ENCODE measurements at places on chromosomes 11 and 22.

DNA sequence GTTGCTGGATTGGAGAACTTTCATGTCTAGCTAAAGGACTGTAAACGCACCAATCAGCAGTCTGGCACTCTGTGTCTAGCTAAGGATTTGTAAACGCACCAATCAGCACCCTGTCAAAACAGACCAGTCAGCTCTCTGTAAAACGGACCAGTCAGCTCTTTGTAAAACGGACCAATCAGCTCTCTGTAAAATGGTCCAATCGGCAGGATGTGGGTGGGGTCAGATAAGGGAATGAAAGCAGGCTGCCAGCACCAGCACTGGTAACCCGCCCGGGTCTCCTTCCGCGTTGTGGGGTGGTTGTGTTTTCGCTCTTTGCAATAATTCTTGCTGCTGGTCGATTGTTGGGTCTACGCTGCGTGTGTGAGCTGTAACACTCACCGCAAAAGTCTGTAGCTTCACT lies 11.3 kb downstream of the MYO18B start:
- no peak for DNase-seq

DNA sequence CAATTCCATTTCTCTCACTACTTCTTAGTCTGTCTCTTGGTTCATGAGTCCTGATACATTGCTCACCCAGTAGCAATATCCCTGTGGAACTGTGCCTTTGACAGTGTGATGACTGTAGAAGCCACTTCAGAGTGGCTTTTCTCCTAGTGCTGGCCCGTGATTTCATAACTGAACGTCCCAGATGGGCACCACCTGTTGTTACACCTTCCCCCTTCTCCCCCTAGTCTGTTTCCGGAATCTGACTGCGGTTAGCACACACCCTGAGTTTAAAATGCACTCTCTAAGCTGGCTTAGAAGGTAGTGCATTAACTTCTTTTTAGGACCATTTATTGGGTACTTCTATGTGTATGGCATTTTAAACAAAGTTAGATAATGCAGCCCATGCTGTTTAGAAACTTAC lies 83.0 kb downstream of the ALX4 start:
- DNase-seq: no peak

GRCh38 chr11:68594123-68594522 lies 90.2 kb upstream of the GAL start:
- DNase-seq: no peak

GRCh38 chr22:46625113-46625842 lies 5.1 kb downstream of the GRAMD4 start:
- no peak for DNase-seq

- no peak for DNase-seq
Measured at GRCh38 chr11:3775736-3776406, 21.5 kb downstream of the NUP98 start.

- no peak for DNase-seq
Measured at GRCh38 chr11:34268906-34269430, 88.8 kb downstream of the ABTB2 start.

DNA sequence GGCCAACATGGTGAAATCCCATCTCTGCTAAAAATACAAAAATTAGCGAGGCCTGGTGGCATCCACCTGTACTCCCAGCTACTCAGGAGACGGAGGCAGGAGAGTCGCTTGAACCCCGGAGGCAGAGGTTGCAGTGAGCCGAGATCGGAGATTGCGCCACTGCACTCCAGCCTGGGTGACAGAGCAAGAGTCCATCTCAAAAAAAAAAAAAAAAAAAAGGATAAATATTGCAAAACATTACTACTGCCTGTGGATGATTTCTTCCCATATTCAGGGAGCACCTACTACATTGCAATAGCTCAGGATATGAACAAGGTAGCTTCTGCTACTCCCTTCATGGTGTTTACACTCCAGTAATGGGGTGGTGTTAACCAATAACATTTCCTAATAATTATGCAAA lies 980.6 kb downstream of the NTM start:
- no peak for DNase-seq

DNA sequence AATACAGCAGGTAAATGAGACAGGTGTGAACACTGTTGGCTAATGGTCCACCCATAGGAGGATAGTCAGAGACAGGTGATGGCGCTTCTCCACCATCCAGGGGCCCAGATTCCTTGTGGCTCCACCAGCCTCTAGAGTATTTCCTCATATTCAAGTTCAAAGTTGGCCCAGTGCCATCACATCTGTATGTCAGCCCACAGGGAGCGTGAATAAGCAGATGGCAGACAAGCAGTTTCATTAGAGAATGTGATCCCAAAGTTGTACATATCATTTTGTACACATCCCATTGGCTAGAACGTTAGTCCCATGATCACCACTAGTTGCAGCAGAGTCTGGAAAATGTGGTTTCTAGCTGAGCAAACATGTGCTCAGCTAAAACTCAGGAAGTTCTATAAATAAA lies 11.0 kb upstream of the CWF19L2 start:
- DNase-seq: no peak

- no peak for DNase-seq
Measured at GRCh38 chr11:116661056-116661455, 111.7 kb downstream of the BUD13 start.

DNA sequence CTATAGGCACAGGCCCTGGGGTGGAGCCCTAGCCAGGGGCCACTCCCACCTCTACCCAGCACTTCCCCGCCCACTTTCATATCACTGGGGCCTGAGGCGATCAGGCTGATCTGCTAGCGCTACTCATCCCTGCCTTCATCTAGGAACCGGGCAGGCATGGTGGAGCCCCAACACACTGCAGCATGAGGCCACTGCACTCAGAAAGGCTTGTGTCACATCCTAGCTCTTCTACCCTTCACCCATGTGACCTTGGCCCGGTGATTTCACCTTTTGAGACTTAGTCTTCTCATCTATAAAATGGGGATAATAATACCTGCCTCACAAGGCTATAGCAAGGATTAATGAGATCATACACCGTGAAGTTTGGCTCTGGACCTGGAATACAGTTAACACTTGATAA lies 18.1 kb upstream of the GDPD5 start:
- peak; percentile 43 for DNase-seq

DNA sequence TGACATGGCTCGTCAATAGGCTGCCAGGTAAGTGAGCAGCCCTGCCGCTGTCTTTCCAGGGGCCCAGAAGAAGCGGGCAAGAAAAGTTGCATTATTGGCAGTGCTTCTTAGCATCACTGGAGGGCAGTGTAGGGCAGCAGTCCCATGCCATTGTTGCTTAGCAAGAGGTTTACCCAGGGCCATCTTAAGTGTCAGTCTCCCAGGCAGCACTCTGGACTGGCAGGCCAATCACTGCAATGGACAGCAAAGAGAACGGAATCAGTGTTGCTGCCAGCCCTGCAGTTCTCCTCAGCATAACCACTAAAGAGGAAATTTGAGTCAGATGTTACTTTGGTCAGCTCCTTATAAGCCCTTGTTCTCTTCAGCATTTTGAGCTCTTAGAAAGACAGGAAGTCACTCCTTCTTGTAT lies 13.4 kb upstream of the GRK2 start:
- no peak for DNase-seq

DNA sequence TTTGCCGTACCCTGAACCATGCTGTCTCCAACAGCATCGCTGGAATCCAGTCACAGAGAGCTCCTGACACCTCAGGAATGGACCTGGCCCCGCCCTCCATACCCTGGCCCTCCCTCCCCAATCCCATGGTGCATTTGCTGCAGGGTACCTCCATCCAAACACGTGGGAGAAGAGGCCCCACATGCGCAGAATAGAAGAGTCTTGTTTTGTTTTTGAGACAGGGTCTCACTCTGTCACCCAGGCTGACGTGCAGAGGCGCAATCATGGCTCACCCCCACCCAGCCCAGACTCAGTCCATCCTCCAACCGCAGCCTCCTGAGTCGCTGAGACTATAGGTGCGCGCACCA lies 2.3 kb upstream of the PNPLA2 start:
- DNase-seq: no peak

DNA sequence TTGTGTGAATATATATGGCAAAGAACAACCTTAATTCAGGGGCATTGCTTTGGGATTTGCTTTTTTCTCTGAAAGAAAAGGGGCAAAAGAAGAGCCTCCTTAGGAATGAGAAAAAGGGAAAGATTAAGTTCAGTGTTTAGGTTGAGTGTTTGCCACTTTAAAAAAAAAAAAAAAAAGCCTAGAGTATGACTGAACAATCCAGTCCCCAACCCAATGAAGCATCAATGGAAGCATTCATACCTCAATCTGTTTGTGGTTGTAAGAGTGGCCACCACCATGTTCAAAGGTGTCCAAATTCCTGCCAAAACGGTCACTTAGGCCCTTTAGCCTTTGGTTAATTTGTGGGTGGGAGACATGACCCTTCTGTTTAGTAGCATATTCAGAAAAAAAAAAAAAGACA lies 260.6 kb downstream of the SOX6 start:
- DNase-seq: no peak

- DNase-seq: no peak
Measured at GRCh38 chr11:87304412-87304811, 266.7 kb downstream of the TMEM135 start.

- DNase-seq: no peak
Measured at GRCh38 chr11:100328626-100329340, 358.3 kb upstream of the ARHGAP42 start.

DNA sequence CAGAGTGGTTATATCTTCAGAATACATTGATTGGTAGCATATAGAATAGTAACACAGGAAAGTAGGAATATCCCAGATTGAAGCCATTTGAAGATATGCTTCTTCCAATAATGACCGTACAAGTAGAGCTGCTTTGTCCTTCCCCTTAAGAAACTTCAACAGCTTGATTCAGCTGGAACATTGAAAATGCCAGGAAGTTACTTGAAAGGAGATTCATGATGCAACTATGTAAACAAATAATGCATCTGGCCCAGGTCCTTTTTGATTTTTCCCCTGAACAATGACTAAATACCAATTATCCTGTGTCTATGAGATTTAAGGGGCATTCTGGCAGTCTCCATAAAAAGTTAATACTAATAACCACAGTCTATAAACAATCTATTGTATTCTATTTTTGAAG lies 3.0 kb downstream of the DKK3 start:
- no peak for DNase-seq

GRCh38 chr11:69449320-69450063 lies 32.0 kb upstream of the LINC01488 start:
- peak; percentile 61 for DNase-seq

DNA sequence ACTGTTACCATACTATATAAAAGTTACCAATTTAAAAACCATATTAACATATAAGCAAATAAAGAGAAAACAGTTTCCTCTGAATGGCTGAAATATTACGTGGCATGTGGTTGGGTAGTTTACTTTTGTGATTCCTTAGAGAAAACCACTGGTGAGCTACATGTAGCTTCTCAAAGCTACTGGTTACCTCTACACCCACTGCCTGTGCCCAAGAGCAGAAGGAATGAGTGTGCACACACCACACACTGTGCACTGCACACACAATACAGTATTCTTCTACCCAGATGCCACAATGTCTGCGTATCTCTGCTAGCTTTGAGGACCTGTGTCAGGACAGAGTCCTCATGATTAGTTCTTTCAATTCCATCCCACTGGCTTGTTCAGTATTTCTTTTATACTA lies 25.5 kb upstream of the YPEL1 start:
- no peak for DNase-seq

GRCh38 chr11:74035264-74035663 lies 26.4 kb upstream of the UCP3 start:
- no peak for DNase-seq

DNA sequence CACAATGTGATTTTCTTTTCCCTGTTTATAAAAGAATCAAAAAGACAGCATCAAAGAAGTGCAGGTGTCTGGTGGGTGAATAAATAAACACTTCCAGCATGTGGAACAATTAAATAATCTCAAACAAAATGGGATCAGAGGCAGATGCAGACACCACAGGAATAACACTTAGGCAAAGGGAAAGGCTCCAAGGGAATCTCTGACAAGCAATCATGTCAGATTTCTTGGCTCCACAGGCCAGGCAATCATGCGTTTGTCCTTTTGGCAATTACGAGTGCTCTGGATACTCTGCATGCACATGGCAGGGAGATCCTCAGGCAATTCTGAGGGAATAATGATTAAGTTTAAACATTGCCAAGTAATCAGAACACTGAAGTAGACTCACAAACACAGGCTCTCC lies 403.5 kb upstream of the LUZP2 start:
- DNase-seq: no peak

DNA sequence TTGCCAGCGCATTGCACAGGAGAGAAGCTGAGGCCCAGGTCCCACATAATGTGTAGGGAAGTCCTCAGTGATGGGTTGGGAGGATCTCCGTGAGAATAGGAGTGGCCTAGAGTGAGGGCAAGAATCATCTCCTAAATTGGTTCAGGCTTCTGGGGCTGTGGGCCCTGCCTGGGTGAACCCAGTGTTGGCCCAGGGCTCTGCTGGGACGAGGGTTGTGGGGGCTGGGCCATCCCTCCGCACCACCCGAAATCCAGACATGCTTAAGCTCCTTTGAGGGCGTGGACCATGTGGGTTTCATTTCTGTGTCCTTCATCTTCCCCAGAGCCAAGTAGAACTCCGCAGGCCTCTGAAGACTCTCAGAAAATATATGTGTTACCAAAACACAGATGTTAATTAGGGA lies 3.7 kb downstream of the MICALL1 start:
- DNase-seq: no peak

DNA sequence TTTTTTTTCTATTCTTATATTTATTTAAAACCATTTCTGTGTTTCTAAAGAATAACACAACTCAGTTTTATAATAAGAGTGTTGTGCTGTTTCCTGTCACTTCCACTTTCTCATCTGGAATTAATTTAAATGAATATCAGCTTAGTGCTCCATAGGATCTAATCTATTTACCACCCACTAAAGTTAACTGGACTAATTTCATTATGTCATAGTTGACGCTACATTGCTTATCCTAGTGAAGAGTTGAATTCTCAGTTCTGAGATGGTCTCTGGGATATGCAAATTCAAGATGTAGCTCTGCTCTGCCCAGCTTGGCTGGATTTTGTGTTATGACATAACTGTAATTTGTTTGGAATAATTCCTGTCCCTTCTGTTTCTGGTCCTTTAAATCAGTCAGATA lies 380.1 kb downstream of the METTL15 start:
- DNase-seq: no peak

- no peak for DNase-seq
Measured at GRCh38 chr11:95567685-95568084, 221.9 kb downstream of the FAM76B start.

DNA sequence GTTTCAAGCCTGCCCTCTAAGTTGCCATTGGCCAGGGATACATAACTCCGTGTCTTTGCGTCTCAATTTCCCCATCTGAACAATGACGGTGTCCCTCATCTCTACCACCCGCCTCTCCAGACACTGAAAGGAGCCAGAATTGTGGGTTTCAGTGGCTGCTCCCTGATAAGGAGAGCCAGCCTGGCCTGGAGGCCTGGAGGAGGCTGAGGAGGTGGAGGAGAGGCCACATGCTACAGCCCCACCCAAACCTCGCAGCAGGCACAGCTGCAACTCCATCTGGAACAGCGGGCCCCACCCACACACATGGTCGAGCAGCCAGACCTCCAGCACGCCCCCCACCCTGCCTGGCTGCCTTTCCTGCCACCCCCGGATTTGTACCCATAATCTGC lies 34.4 kb upstream of the CD82 start:
- no peak for DNase-seq
